ENCODE measurements at places on chromosomes 1 and 21.

DNA sequence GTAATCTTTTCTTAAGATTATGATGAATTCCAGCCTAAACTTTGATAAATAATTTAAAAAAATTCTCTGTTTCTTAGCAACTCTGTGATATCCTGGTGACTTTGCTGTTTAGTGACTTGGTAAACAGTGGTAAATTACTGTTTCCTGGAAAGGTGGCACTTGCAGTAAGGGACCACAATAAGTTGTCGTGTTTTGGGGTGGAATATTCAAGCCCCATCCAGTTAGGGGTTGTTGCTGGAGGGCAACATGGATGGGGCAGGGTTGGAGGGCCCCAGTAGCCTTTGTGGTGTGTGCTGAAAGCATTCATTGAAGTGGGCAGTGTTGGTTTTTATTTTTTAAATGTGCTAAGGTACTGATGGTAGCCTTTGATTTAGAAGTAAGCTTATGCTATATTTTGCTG, 30.3 kb downstream of the PRDM2 start:
- DNase-seq: no peak

- no peak for DNase-seq
These were observed 1657.8 kb downstream of the MRPL39 start for GRCh38 chr21:23949493-23949892.

DNA sequence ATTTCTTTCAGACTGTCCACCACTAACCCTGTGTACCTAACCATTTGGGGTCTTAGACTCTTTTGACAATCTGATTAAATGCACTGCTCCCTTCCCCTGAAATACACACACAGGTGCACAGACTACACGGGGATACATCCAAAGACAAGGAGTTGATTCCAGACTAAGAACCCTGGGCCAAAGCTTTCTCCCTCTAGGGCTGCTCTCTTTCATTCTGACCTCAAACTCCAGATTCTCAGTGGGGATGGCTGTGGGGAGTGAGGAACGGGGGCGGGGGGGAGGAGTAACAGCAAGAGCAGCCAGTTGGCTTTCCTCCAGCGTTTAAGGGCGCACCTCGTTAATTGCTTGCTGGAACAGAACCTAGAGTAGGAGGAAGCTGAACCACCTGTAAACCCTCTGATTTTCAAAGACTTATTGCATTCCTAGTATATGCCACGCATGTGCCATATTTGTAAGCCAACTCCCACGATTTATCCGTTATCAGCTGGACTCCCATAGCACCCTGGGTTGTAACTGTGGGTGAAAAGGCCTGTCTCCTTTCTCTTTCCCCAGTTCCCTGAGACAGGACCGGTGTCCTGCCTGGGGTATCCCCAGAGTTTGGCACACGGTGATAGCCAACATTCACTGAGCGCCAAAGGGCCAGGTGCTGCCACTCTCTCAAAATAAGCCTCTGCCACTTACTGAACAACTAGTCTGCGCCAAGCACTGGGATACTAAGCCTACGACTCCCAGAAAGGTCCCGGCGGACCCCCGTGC, 920 bp downstream of the MTHFR start:
- no peak for DNase-seq

- DNase-seq: no peak
These were observed 111.9 kb upstream of the C21orf91 start for GRCh38 chr21:17931080-17931479.

- DNase-seq: no peak
These were observed 2.9 kb upstream of the MTF1 start for GRCh38 chr1:37862330-37862729.

DNA sequence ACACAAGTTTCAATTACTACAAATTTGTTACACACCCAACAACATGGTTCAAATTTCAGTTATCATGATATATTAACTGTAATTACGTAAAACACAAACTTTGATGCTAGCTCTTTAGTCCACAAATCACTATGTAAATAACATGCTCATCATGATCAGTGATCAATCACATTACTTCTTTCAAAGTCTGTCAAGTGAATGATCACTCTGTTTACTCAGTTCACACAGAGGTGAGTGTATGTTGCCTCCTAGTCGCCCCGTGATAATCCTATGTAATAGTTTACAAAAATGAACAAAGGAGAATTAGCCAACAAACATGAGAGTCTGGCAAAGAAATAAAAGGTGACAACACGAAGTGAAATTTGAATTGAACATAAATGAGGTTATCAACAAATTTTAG, 14.3 kb downstream of the EDEM3 start:
- no peak for DNase-seq
